MM.1S (cell line): ENCODE measurements at places on chromosomes 3 and 15.
A peak's percentile ranks its signal among the peaks of the same experiment; 100 is the strongest.

- DNase-seq: no peak
Observed at GRCh38 chr3:141334627-141335250, 33.6 kb upstream of the ZBTB38 start.

GRCh38 chr15:36815786-36816185 is 236.4 kb downstream of the CDIN1 start:
- no peak for DNase-seq

- no peak for DNase-seq
Observed at GRCh38 chr3:141330235-141330634, 38.1 kb upstream of the ZBTB38 start.

- peak; percentile 74 for DNase-seq
Observed at GRCh38 chr3:196969660-196970546, 1.3 kb upstream of the PIGZ start.

DNA sequence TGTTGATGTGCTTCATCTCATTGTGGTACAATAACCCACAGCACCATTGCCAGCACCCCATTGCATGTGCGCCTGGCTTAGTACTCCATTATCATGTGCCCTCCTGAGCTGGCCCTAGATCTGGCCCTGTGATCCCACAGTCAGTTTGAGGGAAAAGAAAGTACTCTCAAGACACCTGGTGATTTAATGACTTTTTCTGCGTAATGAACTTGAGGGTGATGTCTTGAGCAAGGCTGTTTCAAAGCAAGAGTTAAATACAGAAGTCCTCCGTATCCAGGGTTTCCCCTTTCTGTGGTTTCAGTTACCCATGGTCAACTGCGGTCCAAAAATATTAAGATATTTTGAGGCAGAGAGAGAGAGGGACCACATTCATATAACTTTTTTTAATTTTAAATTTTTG is 16.3 kb downstream of the C3orf20 start:
- peak; percentile 66 for DNase-seq

DNA sequence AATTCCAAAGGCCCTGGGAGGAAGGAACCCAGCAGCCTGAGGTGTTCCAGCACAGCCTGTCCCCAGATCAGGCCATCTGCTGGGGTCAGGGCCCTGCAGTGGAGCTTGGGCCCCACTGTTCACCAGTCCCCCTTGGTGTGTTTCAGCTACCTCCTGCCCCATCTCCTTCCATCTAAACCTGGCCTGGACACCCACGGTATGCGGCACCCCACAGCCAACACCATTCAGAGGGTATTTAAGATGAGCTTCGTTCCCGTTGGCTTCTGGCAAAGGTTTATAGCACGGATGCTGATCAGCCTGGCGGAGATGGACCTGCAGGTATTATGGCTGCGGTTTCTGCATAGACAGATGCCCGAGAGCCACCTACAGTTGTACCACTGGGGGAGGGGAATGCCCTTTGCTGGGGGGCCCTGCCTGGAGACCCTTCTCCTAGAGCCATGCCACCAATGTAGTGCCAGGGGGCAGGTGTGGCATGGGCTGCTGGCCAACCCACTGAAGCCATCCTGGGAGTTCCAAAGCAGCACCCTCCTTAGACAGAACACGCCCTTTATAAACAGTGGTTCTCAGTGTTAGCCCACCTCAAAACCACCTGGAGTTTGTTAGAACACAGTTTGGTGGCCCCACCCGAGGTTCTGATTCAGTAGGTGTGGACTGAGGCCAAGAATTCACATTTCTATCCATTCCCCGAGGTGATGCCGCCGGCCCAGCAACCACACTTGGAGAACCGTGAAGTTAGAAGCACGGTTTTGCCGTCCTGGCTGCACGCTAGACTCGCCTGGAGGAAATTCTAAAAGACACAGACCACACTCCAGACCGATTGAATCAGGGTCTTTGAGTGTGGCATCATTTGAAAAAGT is 126.9 kb downstream of the LRRK1 start:
- no peak for DNase-seq

- no peak for DNase-seq
Observed at GRCh38 chr3:147359177-147360050, 46.9 kb downstream of the ZIC4 start.

- no peak for DNase-seq
Observed at GRCh38 chr15:51104512-51104911, 9.8 kb upstream of the TNFAIP8L3 start.

- DNase-seq: no peak
Observed at GRCh38 chr15:36605604-36606263, 26.3 kb downstream of the CDIN1 start.

DNA sequence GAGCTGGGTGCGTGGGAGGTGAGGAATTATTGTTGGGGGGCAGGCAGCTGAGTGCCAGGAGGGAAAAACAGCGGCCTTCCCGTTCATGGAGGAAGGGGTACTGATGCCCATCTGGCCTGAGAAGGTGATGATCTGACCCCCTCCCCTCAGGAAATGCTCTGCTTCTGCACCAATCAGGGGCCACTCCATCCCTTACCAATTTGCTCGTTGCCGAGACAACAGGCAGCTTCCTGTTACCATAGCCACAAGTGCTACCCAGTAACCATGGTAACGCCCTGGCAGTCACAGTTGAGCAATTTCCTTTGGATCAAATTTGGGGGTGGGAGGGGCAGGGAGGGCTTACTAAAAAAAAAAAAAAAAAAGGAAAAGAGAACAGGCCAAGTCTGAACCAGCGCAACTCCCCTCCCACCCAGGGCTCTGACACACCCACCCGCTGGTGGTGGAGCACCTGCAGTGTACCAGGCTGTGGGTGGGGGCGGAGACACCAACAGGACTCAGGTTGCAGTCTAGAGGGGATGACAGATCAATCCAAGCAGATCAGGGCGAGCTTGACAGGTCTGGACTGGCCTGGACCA is 13.7 kb downstream of the CELF6 start:
- no peak for DNase-seq

DNA sequence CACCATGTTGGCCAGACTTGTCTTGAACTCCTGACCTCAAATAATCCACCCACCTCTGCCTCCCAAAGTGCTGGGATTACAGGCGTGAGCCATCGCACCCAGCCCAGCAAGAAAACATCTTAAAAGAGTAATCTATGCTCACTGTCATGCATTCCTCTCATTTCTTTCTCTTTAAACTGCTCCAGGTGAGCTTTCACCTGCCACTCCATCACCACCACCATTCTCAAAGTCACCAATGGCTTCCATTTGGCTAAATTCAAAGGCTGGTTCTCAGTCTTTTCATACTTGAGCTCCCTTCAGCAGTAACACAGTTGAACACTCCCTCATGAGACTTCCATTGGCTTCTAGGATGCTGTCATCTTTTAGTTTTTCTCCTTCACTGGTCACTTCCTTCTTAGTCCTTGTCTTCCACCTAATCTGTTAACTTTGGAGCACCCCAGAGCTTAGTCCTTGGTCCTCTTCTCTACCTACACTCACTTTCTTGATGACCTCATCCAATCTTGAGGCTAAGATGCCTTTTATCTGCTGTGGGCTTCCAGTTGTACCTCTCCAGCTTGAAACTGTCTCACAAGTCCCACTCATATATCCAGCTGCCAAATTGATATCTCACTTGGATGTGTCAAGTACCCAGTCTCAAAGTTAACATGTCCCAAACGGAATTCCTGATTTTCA is 27.0 kb upstream of the ESYT3 start:
- no peak for DNase-seq

- no peak for DNase-seq
Observed at GRCh38 chr3:45021524-45022297, 4.4 kb upstream of the CLEC3B start.

DNA sequence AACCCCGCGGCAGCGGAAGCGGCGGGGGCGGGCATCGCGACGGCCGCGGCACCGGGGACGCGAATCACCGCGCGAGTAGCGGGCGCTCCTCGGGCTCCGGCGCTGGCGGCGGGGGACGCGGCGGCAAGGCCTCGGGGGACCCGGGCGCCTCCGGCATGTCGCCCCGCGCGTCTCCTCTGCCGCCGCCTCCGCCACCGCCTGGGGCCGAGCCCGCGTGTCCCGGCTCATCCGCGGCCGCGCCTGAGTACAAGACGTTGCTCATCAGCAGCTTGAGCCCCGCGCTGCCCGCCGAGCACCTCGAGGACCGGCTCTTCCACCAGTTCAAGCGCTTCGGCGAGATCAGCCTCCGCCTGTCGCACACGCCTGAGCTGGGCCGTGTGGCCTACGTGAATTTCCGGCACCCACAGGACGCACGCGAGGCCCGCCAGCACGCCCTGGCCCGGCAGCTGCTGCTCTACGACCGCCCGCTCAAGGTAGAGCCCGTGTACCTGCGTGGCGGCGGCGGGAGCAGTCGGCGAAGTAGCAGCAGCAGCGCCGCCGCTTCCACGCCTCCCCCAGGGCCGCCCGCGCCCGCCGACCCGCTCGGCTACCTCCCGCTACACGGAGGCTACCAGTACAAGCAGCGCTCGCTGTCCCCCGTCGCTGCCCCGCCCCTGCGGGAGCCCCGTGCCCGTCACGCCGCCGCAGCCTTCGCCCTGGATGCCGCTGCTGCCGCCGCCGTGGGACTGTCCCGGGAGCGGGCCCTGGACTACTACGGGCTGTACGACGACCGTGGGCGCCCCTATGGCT is 675 bp downstream of the RBM15B start:
- DNase-seq: peak; percentile 49

- DNase-seq: peak; percentile 86
Observed at GRCh38 chr3:11770477-11771391, 76.0 kb downstream of the TAMM41 start.

DNA sequence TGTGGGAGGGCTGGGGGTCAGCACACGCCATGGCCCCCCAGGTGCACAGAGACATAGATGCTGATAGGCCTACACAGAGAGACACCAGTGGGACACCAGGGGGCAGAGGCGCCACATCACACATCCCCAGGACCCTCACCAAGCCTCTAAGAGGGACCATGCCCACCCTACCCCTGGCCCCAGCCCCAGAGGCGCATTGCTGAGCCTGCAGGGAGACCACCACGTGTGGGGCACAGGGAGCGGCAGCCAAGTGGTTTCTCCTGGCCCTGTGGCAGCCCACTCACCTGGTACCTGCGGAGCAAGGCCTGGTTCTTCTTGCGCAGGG is 1.2 kb downstream of the CCDC9B start:
- DNase-seq: no peak

GRCh38 chr3:104561324-104561723 is 805.4 kb upstream of the ALCAM start:
- DNase-seq: no peak

GRCh38 chr15:80176443-80176842 is 23.6 kb downstream of the FAH start:
- no peak for DNase-seq

DNA sequence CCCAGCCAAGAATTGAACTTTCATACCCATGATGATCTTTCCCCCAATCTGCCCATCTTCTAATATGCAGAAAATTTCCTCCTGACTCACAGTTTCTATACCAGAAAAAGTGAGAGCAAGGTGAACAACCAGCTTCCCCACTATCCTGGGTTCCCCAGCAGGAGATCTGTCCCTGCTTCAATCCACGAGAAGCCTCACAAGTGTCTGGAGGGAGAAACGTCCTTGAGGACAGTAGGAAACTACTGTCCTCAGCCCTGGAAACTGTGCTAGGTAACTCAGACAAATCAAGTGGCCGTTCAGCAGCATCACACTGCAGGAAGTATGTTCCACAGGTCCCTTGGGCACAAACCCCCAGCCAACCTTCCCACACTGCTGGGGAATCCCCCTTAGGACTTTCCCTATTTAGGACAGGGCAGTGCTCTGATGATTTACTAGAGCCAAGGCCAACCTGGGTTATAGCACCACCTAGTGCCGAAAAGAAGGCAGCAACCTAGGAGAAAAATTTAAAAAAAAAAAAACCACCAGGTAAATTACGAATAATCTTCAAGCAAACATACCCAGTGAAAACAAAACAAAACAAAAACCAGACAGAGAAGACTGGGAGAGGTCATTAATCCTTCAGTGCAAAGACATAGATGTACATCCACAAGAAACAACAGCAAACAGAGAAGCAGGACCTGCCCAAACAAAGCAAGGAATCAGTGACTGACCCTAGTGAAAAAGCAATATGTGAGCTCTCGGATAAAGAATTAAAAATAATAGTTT is 36.0 kb downstream of the MORC1 start:
- DNase-seq: peak; percentile 76

DNA sequence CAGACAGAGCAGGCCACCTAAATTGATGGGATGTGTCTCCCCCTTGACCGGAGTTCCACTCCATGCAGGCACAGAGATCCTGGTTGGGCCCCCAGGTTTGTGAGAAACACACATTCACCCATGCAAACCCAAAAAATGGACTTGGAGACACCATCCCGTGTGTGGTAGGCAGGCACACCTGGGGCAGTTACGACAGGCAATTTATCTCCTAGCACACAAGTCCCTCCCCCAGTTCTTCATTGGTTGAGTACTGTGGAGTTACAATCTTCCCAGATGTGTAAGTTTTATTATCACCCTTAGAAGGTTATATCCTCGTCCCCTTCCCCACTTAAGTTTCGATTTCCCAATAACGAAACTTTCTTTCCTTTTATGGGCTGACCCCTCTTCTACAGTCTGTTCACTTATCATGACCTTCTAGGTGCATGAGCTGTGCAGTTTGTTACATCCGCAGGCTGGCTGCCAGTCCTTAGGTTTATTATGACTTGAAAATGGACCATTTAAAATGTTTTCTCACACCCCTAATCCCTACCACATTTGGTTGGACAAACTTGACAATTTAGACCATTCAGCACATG is 27.3 kb downstream of the ARL8B start:
- DNase-seq: no peak

GRCh38 chr3:115691964-115692363 is 68.7 kb downstream of the GAP43 start:
- DNase-seq: no peak

- DNase-seq: peak; percentile 18
Observed at GRCh38 chr15:94670438-94671034, 439.2 kb downstream of the MCTP2 start.

DNA sequence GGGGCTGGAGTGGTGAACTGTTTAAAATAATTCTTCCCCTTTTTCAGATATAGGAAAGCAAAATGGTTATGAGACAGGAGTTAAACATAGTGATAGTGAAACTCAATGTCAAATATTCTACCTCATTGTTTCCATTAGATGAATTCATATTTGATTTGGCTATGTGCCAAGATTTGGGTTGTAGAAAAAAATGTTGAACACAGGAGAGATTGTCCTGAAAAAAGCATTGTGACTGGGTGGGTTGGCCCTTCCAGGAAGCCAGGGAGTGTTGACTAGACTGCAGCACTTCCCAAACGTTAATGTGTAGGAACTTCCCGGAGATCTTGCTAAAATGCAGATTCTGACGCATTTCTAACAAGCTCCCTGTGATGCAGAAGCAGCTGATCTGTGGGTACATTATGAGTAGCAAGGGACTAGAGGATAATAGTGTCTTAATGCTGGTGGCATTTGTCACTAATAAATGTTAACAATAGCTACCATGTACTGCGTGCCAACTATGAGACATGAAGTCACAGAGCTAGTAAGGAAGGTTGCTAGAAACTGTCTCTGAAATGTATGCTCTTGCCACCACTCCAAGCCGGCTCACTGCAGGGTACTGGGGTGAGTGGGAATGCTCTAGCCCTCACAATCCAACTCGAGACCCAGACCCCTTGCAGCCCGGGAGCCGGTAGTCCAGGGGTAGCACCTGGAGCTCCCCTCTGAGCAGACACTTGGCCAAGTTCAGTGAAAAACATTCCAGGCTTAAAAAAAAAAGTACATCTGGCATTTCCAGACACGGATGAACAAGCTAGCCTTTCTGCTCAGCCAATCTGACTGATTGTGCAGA is 120.6 kb downstream of the CD47 start:
- DNase-seq: peak; percentile 13

GRCh38 chr3:94862703-94863102 is 799.8 kb downstream of the NSUN3 start:
- DNase-seq: peak; percentile 64

- peak; percentile 50 for DNase-seq
Observed at GRCh38 chr15:91853948-91854638, 585 bp downstream of the SLCO3A1 start.
